ENCODE measurements at places on chromosomes 3 and 15.

- DNase-seq = no peak
Measured at GRCh38 chr15:52682781-52683180, 3.6 kb upstream of the ATOSA start.

DNA sequence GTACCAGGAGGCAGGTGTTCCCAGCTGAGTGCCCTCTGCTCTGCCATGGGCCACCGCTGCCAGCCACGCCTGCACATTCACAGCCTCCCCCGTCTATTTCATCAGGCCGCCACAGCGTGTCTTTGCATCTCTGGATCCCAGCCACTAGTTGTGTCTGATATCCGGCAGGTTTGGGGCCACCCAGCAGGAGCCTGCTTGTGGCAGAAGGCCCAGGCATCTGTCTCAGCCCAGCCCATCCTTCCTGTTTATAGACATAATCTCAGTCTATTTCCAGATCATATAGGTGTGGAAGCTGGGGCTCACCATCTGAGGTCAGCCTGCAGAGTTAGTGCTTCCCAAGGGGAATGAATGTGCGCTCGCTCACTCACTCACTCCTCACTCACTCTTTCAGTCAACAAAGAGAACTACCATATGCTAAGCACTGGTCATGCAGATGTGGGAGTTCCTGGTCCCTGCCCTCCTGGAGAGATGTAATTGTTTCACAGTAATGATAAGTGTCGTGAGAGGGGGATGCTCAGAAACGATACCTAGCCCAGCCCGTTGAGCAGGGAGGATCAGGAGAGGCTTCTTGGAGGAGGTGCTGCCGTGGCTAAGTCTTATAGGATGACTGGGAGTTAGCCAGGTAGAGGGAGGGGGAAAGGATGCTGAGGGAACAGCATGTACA is 60.6 kb downstream of the FGD5 start:
- no peak for DNase-seq

DNA sequence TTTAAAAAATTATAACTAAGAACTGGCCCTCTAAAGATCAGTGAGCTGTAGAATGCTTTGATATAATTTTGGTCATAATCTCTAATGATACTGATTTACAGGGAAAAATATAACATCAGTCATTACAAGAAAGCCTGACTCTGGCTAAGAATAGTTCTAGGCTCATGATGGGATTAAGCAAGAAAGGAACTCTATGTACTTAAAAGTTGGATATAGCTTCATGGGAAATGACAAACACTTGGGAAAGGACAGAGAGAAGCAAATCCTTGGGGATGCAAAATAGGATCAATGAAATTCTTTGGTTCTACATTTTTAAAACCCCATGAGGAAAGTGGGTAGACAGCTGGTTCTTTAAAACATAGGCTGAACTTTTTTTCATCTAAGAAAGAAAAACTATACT is 472.7 kb upstream of the NR2F2 start:
- DNase-seq = no peak

DNA sequence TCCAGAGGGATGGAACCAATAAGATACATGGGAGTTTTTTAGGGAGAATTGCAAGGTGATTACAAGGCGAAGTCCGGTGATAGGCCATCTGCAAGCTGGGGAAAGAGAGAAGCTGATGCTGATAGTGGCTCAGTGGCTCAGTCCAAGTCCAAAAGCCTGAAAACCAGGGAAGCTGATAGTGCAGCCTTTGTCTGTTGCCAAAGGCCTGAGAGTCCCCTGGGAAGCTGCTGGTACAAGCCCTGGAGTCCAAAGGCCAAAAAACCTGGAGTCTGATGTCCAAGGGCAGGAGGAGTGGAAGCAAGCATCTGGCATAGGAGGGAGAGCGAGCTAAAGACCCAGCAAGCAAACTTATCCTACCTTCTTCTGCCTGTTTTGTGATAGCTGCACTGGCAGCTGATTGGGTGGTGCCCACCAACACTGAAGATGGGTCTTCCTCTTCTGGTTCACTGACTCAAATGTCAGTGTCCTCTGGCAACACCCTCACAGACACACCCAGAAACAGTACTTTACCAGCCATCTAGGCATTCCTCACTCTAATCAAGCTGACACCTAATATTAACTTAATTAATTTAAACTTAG is 16.7 kb downstream of the TFG start:
- no peak for DNase-seq

DNA sequence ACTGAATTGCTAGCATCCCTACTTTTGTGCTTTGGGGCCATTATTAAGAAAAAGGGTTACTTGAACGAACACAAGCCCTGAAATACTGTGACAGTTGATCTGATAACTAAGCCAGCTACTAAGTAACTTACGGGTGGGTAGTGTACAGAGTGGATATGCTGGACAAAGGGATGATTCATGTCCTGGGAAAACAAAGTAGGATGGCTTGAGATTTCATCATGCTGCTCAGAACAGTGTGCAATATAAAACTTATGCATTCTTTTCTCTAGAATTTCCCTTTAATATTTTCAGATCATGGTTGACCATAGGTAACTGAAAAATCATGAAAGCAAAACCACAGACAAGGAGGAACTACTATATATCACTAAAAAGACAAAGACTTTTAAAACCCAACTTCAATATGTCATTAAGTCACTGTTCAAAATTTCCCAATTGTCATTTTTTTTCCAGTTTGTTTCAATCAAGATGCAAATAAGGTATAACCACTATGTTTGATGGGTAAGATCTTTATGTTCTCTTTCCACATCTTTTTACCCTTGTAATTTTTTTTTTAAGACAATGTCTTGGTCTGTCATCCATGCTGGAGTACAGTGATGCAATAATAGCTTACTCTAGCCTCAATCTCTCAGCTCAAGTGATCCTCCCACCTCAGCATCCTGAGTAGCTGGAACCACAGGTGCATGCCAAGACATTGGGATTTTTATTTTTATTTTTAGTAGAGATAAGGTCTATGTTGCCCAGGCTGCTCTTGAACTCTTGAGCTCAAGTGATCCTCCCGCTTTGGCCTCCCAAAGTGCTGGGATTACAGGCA is 67.7 kb downstream of the IFT80 start:
- DNase-seq = no peak

GRCh38 chr3:182183716-182184430 is 472.1 kb downstream of the SOX2 start:
- no peak for DNase-seq

DNA sequence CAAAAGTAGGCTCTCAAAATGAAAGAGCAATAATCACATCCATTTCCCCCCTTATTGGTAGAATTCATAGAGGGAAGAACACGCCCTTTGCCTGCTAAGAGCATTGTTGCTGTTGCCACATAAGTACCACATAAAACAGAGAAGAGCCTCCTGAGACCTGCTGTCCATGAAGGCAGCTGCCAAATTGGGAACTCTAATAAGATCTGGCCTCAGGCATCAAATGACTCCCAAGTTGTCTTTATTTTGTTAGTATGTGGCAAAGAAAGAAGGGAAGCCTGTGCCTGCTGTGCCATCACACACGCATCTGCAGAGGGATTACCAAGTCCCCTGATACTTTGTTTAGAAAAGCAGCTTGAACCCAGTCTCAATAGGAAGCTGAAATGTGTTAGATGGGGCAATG is 23.9 kb downstream of the VGLL3 start:
- DNase-seq = no peak

- DNase-seq = no peak
Measured at GRCh38 chr3:32412887-32413286, 21.2 kb downstream of the CMTM7 start.

DNA sequence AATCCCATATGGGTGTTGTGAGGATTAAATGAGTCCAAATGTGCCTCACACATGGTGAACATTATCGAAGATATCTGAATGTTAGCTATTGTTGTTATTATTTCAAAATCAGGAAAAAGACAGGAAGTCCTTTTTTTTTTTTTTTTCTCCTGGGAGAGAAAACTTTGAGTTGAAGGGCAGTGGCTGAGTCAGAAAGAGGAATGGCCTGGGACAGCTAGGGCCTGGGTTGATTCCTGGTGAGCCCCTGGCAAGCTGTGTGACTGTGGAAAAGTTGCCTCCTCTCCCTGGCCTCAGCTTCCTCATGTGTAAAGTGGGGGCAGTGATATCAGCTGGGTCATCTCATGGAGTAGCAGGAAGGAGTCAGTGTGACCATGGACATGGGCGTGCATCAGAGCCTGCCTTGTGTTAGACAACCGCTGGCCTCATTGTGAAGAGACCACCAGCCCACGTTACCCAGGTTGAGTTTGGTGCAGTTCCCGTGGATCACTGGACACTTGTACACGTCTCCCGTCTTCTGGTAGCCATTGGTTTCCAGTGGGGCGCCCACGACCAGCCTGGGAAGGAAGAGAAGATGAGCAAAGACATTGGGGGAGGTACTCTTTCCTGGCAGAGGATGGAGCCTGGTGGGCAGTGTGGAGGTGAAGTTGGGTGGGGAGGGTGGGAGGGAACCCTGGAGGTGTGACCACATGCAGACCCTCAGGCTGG is 63.1 kb downstream of the ITGA11 start:
- DNase-seq = no peak

GRCh38 chr3:3848923-3849275 is 49.7 kb downstream of the LRRN1 start:
- no peak for DNase-seq
